ENCODE measurements at places on chromosomes 1 and 21. TPM values are rescaled to one million over a fixed set of nuclear protein-coding genes. Genes with fewer than 3 reads are reported as not detected.

Gene KCNA3
- 0.18 TPM for polyA plus RNA-seq

DNA sequence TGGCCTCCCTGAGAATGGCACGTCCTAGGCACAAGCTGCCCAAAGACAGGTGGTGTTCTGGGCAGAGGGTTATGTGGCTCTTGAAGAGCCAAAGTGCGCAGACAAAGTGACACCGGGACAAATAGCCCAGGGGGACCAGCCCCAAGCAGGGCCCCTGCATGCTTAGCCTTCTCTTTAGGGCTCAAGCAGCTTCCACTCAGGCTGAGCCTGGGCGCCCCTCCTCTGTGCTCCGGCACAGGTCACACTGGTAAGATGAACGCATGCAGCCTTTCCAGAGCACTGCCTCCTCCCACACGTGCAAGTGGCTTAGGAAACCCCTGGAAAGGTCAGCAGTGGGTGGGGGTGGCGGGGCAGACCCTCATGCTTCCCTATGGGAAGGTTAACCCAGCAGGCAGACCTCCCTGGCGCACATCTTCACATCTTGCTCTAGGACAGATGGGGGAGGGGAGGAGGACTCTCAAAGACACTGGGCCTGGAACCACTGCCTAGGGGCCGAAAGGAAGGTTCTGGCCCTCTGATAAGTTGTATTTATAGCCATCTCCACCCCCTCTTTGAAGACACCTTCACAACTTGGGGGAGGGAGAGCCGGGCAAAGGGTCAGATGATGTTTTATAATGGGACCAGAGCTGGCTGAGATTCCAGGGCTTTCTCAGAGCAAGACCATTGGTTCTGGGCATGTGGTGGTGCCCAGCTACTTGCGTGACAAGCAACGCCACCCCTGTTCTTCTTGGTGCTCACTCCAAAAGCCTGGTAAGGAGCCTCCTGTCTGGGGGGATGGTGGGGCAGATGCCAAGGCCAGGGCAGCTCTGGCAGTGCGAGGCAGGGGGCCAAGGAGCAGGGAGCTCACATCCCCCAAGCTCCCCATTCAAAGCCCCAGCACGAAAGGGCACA is 5.5 kb downstream of the KLHL21 start:
- no peak for DNase-seq

- no peak for DNase-seq
These were observed 17.9 kb downstream of the UBE4B start for GRCh38 chr1:10050611-10051010.

DNA sequence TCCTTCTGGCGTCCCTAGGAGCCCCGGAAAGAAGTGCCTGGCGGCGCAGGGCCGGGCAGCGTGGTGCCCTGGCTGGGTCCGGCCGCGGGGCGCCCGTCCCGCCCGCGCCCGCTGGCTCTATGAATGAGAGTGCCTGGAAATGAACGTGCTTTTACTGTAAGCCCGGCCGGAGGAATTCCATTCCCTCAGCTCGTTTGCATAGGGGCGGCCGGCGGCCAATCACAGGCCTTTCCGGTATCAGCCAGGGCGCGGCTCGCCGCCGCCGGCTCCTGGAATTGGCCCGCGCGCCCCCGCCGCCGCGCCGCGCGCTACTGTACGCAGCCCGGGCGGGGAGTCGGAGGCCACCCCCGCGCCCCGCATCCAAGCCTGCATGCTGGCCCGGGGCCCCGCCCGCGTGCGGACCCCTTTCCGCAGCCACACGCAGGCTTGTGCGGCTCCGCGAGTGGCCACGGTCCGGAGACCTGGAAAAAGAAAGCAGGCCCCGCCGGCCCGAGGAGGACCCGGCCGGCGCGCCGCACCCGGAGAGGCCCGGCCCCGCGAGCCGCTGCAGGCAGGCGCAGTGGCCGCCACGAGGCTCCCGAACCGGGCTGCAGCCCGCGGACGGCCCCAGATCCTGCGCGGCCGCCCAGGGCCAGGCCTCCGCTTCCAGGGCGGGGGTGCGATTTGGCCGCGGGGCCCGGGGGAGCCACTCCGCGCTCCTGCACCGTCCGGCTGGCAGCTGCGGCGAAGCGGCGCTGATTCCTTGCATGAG is 160.4 kb downstream of the RUNX1 start:
- peak; percentile 89 for DNase-seq

DNA sequence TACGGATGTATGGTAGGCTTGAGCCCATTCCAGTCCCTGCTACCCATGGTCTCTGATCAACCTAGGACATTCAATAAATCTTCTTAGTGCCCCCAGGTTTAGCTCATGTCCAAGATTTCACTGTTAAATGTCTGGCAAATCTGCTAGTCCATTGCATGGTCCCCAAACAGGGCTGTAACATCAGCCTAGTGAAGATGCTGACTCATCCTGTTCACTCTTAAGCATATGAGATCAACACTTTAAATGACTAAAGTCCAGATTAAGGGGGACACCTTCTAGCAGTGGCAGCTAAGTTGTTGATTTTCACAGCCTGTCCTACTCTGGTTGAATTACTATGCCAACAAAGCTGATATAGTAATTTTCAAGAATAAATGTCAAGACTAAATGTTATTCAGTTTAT is 46.5 kb upstream of the NUF2 start:
- no peak for DNase-seq

DNA sequence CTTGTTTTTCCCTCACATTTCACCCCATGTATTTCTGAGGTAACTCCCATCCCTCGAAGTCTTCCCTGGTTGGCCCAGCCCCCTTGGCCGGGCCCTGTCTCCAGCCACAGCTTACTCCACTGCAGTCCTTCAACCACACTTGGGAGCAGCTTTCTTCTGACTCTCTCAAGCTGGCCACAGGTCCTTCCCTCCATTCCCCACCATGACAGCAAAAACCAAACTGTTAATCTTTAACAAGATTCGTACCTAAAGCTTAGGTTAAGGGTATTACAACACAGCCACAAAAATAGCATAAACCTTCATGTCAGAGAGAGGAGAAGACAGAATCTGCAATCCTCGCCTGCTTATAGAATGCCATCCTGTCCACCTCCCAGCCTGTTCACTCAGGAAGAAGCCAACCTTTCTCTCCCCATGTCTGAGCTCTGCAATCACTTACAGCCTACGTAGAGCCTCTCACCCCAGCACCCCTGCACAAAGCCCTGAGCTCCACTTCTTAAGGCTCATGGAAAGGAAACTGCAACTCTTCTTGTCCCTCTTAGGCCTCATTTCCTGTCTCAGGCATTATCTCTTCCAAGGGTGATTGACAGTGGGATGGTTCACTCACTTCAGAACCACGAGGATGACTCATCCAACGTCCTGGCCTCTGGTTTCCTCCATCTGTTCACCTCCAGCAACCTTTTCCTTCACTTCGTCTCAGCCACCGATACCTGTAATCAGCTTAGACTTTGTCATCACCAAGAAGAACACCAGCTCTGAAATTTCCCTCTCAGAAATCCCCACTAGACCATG is 72.8 kb downstream of the CD2 start:
- no peak for DNase-seq

Gene RRP15
- 18.7 TPM for polyA plus RNA-seq

Gene PGLYRP4
- polyA plus RNA-seq = not detected

DNA sequence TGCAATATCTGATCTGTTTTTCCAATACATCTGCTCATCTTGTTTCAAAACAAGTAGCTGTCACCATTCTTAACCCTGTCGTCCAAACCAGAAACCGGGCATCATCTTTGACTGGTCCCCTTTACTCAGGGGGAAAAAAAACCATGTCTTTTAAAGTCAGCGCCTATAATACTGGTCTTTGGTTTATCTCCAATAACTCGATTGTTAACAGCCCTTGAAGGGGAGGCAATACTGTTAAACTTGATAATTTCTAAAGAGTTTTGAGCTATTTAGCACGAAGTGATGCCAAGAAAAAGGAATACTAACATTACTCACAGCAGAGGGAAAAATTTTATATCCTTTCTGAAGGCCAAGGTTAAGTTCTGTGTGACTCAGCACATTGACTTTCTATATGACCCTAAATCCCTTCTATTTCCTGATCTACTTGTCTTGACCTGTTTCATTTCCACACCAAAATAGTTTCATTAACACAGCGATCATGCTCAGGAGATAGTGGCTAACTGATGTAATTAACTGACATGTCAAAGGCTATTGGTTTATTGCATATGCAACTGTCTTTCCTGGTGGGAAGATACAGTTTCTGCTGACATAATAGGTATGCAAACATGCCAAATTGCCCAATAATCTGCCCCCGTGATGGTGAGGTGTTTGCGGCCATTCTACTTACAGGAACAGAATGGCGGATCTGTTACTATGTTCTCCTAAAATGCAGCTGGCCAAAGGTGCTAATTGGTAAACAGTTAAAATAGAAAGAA is 59.1 kb downstream of the NFIA start:
- no peak for DNase-seq

DNA sequence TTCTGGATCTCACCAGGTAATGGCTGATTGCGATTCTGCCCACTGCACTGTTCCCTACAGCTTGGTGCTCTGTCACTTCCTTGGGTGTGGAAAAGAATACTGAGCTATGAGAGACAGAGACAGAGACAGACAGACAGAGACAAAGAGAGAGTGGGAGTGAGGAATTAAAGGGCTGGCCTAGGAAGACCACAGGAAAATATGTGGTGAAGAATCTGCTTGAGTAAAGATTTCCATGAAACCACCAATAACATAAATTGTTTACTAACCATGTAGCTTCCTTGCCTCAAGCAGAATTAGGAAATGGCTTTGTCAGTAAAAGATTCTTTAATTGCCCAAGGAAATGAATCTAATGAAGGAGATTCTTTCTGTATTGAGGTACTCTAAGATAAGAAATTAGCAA is 54.4 kb downstream of the MPZL1 start:
- no peak for DNase-seq

DNA sequence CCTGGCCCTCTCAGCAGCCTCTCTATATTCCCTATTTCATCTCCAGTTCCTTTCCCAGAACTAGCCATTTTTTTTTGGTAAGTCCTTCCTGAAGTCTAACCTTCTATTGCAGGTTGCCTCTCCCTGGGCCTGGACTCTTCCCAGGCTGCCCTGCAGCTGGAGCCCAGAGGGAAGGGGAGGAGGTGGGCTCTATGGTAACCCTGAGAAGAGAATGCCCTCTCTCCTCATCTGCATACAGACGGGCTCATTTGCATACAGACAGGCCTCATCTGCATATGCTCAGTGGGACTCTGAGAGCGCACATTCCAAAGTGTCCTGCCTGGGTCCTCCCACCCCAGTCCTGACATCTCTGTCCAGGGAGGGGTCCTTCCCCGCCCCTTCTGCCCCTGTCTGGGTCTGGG is 32.7 kb downstream of the RHBG start:
- no peak for DNase-seq

DNA sequence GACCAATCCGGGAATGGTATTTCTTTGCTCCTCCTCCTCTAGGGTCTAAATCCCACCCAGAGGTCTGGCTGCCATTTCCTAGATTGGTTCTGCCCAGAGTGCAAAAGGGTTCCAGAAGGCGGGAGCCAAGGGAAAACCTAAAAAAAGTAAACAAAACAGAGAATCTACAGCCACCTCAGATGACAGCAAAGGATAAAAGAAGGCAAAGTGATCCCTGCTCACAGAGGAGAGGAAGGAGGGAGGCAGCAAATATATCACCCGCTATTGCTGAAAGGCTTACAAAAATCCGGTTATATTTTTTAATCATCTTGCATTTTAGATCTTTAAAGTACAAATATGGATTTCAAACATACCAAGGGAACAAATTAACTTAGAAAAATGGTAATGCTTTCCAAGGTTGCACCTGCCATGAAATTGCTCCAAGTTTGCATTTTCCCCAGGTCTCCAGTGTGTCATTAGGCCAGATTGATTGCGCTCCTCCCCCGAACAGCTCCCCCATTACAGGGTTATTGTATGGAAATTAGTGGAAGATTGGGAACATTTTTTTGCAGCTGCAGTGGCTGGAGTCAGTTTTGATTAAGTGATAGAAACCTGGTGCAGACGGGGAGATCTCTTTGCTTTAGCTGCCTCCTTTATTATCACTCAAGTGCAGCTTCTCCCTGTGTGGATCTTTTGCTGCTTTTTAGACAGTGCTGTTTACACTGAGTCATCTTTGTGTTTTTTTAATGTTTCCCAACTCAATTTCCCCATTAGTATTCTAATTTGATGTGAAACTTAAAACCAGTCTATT is 280.5 kb upstream of the CAMK1G start:
- peak; percentile 73 for DNase-seq

DNA sequence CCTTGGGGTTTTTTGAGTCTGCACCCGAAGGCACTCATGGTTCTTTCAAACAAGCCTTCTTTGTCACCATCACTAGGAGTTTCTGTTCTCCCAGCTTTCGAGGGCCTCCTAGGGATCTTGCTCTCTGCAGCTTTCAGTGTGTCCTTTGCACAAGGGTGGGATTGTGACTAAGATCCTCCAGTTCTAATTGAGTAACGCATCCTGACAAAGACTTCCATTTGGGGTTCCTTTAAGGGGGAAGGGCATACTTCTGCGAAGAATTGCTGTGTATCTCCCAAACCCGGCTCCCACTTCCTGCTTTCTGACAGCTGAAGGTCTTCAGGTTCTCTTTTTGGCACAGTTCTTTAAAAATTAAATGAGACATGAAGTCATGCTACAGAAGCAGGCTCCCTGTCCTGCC is 139.4 kb downstream of the EDEM3 start:
- DNase-seq = no peak

Gene DARS2
- polyA plus RNA-seq = 13.6 TPM

Gene KCNT2
- 7.0 TPM for polyA plus RNA-seq

GRCh38 chr1:226593541-226593940 is 45.0 kb downstream of the STUM start:
- DNase-seq = no peak

Measured in hindlimb muscle (tissue), 1 donor.